ENCODE measurements at places on chromosomes 5 and 9. TPM values are rescaled to one million over a fixed set of nuclear protein-coding genes. Genes with fewer than 3 reads are reported as not detected.

DNA sequence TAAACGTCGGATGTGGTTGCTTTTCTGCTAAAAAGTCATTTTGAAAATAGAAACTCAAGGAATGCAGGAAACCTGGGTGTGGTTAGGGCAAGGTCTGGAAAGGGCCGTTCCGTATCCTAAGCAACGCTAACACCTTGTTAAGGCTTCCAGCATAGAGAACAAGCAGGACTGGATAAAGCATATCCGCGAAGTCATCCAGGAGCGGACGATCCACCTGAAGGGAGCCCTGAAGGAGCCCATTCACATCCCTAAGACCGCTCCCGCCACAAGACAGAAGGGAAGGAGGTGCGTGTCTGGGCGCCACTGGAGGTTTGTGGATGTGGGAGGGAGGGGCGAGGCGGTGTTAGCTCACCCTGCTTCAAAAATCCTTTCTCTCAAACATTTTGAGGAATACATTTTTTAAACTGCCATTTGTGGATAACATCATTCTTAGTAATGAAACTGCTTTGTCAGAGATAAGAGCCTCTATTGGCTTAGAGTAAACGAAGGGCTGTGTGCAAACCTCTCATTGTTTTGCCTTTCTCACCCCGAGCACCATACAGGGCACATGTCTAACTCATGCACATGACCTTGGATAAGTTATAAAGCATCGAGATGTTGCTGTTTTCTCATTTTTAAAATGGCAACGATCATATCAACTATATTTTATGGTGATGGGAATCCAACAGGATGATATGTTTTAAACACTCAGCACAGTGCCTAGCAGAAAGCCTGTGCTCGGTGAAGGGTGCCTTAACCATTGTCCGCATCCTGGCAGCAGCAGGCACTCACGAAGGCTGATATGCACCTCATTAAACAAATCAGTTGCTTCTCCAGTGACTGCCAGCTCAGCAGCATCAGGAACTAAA, 175.7 kb upstream of the OTULINL start:
- DNase-seq, result no peak

- DNase-seq, result no peak
Observed at GRCh38 chr9:77488439-77489126, 159.5 kb downstream of the GNA14 start.

GRCh38 chr5:148799737-148800527, 26.5 kb upstream of the ADRB2 start:
- DNase-seq, result no peak

- DNase-seq, result no peak
Observed at GRCh38 chr9:20996809-20997208, 34.6 kb downstream of the HACD4 start.

DNA sequence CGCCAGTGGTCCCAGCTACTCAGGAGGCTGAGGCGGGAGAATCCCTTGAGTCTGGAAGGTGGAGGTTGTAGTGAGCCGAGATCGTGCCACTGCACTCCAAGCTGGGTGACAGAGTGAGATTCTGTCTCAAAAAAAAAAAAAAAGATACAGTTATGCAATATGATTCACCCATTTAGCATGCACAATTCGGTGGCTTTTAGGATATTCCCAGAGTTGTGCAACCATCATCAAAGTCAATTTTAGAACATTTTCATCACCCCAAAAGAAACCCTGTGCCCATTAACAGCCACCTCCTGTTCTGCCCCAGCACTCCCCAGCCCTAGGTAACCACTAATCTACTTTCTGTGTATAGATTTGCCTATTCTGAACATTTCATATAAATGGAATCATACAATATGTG, 4.3 kb upstream of the DHFR start:
- no peak for DNase-seq

- DNase-seq, result peak; percentile 78
Observed at GRCh38 chr9:128243215-128244018, 32.4 kb downstream of the GOLGA2 start.

DNA sequence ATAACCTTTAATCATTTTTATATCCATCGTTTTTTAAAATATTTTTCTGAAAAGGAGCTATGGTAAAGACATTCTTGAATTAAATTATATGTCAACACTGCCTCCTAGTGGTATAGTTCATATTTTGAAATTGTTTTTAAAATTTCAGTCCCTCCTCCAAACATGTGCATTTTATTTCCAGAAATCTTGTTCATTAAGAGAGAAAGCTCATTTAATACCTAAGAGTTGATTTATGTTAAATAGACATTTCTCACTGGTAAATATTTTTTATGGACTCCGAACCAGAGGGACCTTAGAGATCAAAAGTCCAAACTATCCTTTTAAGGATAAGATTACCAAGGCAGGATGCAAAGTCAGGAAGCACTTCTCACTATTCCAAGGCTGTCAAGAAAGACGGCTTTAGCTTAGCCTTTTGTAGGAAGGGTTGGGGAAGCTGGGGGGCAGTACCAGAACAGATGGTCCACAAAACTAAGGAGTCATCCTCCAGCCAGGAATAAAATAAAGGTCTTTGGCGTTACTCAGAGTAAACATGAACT, 21.6 kb downstream of the BHMT start:
- no peak for DNase-seq

GRCh38 chr5:54956922-54957321, 28.5 kb downstream of the ESM1 start:
- DNase-seq, result no peak

DNA sequence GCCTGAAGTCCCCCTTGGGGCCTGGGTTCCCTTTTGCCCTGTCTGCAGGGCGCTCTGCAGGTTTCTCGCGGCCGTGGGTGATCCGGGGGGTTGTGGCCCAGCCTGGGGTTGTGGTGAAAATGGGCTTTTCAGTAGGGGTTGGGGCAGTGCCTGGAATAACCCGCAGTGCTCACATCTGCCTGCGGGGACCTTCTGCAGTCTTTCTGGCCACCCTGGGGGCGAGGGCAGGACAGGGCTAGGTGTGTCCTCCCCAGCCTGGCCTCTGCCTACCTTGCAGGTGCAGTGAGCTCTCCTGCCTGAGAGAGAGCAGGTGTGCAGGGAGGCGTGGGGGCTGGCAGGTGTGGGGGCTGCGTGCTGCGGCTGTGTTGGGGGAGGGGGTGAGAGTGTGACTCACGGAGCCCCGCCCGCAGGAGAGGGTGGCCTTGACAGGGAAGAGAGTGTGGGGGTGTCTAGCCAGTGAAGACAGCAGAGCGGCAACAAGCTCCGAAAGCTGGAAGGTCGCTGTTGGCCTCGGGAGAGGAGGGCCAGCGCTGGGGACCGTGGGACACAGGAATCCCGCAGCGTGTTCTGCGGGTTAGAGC, 131.4 kb downstream of the MRPL36 start:
- DNase-seq, result peak; percentile 22

- DNase-seq, result no peak
Observed at GRCh38 chr9:127676638-127677037, 30.1 kb upstream of the CFAP157 start.

DNA sequence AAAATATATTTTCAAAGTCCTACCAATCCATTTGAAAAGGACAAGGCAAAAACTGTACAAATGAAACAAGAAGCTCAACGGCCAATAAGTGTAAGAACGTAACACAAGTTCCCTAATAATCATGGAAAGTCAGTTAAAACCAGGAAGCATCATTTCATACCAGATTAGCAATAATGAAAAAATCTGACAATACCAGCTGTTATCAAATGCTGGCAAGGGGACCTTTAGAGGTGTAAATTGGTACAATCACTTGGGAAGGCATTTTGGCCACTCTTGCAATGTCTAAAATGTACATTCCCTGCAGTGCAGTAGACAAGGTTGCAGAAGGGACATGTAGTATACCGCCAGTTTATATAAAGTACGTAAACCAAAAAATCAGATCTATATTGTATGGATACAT, 10.1 kb upstream of the SEMA5A start:
- DNase-seq, result no peak

- no peak for DNase-seq
Observed at GRCh38 chr5:172683264-172683644, 42.2 kb downstream of the NEURL1B start.

- DNase-seq, result no peak
Observed at GRCh38 chr5:90747693-90748092, 189.1 kb downstream of the ADGRV1 start.

- DNase-seq, result no peak
Observed at GRCh38 chr5:141973871-141974595, 5.1 kb downstream of the RNF14 start.

DNA sequence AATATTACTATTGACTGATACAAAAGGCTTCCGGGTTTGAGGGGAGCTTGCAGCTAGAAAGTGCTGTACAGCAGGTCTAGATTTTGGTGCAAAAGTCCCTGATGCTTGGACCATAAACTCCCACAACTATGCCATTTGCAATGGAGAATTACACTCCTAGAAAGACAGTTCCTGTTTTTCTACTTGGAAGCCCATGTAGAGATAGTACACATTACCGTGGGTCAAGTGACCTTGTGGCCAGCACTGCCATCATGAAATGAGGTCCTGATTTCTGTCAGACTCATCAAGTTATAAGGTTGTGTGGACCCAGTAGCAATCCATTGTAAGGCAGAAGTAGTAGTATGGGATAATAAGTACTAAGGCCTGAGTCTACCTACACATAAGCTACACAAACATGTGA, 42.8 kb upstream of the TNFSF8 start:
- DNase-seq, result no peak

- peak; percentile 24 for DNase-seq
Observed at GRCh38 chr5:175059687-175060211, 335.4 kb downstream of the MSX2 start.

DNA sequence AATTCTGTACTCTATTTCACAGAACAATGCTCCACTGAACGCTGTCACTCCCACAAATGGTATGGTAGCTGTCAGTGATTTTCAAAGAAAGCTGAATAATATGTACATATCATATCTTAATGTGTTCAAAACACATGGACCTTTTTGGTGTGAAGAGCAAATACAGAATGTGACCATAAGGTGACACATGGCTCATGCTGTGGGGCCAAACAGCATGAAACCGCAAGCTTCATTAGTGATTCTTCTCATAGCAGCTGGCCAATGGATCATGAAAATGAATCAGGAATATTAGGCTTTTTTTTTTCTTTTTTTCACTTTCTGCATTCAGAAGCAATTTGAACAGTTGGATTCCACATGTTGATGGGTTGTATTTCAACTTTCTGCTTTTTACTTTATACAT, 54.9 kb upstream of the CDH9 start:
- DNase-seq, result no peak

- DNase-seq, result no peak
Observed at GRCh38 chr5:54748527-54748926, 231.0 kb downstream of the SNX18 start.

- DNase-seq, result no peak
Observed at GRCh38 chr5:159353661-159354252, 23.5 kb upstream of the IL12B start.

GRCh38 chr9:37295796-37296195, 126.7 kb upstream of the GRHPR start:
- no peak for DNase-seq

DNA sequence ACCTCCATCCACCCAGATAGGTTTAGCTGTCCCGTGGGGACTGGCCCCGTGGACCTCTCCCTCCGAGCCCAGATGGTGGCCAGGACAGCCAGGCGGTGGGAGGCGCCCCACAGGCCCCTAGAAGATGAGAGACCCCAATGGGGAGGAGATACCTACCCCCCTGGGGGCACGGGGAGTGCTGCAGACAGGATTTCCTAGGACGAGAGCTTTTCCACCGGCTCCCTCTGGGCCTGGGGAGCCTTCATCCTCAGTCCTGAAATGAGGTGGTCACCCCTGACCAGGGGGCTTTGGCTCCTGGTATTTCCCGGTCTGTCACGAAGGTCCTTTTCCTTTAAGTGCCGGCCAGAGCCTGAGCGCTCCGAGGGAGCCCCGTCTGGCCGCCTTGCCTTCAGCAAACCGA, 46.8 kb downstream of the MRPL36 start:
- DNase-seq, result no peak

- DNase-seq, result no peak
Observed at GRCh38 chr5:67976891-67977601, 238.5 kb upstream of the PIK3R1 start.

DNA sequence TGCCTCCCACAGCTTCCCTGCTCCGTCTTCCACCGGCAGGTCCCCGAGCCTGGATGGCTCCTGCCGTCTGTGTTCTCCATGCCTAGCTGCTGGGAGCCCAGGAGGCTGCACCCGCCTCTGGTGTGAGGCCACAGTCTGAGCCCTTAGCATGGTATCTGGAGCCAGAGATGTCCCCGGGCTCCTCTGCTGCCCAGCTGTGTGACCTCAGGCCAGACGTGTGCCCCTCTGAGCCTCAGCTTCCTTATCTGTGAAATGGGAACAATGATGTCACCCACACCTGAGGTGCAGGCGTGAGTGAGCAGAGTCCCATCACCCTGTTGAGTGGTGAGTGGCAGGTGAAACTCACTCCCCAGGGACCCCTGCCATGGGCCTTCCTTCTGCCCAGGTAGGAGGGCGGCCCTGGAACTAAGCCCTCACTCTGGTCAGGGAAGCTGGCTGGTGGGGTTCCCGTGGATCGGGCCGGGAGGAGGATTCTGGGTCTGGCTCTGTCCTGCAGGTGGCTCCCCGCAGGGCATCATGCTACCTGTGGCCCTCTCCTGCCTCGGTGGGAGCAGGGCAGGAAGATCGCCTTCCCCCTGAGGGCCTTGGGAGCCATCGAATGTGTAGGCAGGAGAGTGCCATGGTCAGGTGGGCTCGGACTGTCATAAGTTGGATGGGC, 239.0 kb downstream of the PBX3 start:
- DNase-seq, result no peak

- no peak for DNase-seq
Observed at GRCh38 chr9:84969084-84969483, 299.6 kb downstream of the NTRK2 start.

The CTNND2 gene
- total RNA-seq, result not detected

The CARD6 gene
- 4.1 TPM for total RNA-seq

The TOMM5 gene
- total RNA-seq, result 65.2 TPM

The SURF6 gene
- 11.4 TPM for total RNA-seq

The PCDHGC5 gene
- 0.49 TPM for total RNA-seq

The RUSC2 gene
- total RNA-seq, result 34.4 TPM

The EIF4E1B gene
- total RNA-seq, result not detected

The OMD gene
- total RNA-seq, result 1.7 TPM

The ZCCHC7 gene
- total RNA-seq, result 10.3 TPM

The EFNA5 gene
- 5.2 TPM for total RNA-seq

Data from psoas muscle (tissue), 8 donors.